ENCODE measurements at places on chromosomes 16 and 17.

DNA sequence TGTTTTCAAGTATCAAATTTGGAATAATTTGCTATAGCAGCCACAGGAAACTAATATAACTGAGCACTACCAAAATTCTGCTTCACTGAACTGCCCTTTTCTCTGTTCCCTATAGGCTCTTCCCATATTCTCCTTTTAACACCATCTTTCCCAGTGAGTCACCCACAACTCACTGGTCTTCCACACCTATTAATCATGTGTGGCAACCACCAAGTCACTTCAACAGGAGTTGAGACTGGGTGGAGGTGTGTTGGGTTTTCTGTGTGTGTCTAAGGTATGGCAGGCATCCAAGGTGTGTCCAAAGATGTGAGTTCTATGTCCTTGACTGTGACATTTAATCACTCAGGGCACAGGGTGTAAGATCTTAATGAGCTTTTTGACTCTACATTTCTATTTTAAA lies 610.0 kb upstream of the CDH11 start:
- no peak for DNase-seq

GRCh38 chr16:24667244-24667764 lies 62.1 kb upstream of the TNRC6A start:
- no peak for DNase-seq

- DNase-seq, result no peak
Observed at GRCh38 chr16:80717611-80718010, 86.8 kb downstream of the CDYL2 start.

GRCh38 chr17:57465610-57466009 lies 209.3 kb downstream of the MSI2 start:
- DNase-seq, result no peak

DNA sequence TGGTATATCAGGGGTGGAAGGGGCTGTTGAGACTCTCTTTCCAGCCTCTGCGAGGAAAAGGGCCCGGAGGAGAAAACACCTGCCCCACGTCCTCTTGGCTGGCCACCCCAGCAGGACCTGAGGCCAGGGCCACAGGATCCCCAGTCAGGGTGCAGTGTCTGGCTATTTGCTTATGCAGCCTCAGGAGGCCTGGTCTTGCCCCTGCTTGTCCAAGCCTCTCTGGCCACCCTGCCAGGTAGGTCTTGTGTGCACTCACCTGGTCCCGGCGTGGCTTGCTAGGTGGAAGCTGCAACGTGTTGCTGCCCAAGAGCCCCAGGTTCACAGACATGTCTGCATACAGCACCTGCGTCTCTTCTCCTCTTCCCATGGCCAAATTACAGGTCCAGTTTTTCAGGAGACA lies 549 bp downstream of the TMEM238L start:
- DNase-seq, result no peak

DNA sequence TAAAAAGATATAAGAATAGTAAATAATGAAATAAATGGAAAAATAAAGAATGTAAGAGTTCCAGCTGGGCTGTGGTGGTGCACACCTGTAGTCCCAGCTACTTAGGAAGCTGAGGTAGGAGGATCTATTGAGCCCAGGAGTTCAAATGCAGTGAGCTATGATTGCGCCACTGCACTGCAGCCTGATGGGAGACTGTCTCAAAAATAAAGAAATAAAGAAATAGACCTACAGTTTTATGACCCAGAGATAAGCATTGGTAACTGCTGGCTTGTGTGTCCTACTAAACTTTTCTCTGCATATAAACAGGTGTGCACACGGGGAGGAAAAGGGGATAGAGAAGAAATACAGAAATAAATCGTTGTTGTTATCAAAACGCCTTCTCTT lies 7.8 kb upstream of the PDP2 start:
- no peak for DNase-seq

DNA sequence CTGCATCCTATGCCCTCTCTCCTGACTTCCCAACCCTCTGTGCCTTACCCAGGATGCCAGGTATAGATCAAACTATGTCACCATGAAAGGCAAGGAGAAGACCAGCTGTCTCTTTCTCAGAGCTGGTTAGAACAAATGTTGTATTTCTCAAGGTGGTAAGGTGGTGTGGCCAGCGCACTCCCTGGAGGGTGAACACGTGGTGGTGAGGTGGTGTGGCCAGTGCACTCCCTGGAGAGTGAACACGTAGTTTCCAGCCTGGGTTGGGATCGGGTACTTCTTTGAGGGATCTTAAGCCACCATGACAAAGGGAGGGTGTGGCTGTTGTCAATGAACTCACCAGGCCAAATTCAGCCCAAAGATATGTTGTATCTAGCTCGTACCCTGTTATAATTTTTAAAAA lies 26.8 kb downstream of the KATNIP start:
- no peak for DNase-seq
